ENCODE measurements at places on chromosomes 1 and 21.

DNA sequence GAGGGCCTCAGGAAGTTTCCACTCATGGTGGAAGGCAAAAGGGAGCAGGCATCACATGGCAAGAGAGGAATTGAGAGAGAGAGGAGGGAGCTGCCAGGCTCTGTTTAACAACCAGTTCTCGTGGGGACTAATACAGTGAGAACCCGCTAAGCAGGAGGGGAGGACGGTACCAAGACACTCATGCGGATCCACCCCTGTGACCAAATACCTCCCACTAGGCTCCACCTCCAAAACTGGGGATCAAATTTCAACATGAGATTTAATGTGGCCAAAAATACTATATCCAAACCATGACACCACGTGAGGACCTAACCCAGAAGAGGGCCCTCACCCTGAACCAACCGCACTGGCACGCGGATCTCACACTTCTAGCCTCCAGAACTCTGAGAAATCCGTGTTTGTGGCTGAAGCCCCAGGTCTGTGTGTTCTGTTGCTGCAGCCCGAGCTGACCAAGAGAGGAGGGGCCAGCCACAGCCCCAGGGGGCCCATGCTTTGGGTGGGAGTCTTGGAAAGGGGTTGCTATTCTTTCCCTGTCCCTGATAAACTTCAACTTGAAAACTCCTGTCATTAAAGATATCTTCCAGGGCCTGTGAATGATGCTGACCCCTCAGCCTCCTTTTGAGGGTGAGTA is 32.0 kb downstream of the TRIM67 start:
- no peak for DNase-seq

- DNase-seq = no peak
Observed at GRCh38 chr1:55285834-55286233, 70.7 kb upstream of the USP24 start.

- no peak for DNase-seq
Observed at GRCh38 chr1:21261551-21262292, 28.5 kb downstream of the ECE1 start.

- no peak for DNase-seq
Observed at GRCh38 chr1:166378805-166379204, 212.0 kb upstream of the FAM78B start.

DNA sequence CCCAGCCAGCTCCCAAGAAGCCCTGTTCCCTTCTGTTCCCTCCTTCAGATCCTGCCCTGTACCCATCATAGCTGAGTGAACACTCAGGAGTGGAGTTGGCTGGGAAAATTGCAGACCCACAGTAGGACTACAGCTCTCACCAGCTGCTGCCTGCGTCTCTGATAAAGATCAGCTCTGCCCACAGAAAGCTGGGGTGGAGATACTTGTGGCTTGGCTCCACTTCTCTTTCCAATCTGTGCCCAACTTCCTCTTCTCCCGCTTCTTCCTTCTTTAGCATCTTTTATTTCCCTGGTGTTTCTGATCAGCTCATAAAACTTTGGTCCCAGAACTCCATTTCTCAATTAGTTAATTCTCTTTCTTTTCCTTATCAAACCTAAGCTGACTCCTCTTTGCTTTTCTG is 5.5 kb upstream of the CD1A start:
- no peak for DNase-seq

DNA sequence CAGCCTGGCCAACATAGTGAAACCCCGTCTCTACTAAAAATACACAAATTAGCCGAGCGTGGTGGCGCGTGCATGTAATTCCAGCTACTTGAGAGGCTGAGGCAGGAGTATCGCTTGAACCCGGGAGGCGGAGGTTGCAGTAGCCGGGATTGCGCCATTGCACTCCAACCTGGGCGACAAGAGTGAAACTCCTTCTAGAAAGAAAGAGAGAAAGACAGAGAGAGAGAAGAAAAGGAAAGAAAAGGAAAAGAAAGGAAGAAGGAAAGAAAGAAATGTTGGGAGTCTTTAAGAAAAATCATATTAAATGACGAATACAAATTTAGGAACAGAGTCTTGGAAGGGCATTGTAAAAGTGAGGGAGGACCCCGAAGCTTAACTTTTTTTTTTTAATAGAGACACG is 1.8 kb upstream of the HNRNPR start:
- DNase-seq = no peak

DNA sequence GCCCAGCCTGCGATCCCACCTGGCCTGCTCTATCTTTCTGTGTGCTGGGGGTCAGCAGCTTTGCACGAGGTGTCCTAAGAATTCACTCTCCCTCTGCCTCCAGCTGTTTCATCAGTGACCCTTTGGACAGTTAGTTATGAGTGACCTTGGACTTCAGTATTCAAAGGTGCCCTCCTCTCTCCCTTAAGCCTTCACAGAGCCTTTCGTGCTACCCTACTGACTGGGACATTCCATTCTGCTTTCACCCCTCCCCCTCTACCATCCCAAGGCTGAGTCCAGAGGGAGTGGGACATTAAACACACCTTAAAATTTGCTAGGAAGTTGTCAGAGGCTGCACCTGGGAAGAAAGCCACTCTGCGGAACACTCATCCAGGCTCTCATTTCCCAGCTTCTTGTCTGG is 171.9 kb downstream of the CLIC6 start:
- DNase-seq = no peak

- no peak for DNase-seq
Observed at GRCh38 chr21:36048357-36048756, 12.0 kb downstream of the SETD4 start.

DNA sequence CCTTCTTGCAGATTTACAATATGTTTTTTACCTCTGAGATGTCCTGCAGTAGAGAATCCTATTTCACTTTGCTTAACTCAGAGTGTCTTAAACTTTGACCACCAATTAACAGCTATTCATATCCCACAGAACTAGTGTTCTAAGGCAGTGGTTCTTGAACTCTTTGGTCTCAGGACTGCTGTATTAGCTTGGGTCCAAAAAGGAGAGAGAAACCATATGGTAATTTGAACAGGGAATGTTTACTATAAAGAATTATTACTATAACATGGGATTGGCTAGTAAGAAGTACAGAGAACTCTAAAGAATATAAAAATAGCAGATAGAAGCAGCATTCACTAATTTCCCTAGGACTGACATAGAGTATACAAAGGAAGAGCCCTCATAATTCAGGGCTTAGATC is 31.6 kb downstream of the FAM177B start:
- no peak for DNase-seq

GRCh38 chr1:30984165-30984889 is 75.8 kb upstream of the SDC3 start:
- no peak for DNase-seq

GRCh38 chr1:224670506-224670905 is 54.4 kb downstream of the CNIH3 start:
- no peak for DNase-seq

DNA sequence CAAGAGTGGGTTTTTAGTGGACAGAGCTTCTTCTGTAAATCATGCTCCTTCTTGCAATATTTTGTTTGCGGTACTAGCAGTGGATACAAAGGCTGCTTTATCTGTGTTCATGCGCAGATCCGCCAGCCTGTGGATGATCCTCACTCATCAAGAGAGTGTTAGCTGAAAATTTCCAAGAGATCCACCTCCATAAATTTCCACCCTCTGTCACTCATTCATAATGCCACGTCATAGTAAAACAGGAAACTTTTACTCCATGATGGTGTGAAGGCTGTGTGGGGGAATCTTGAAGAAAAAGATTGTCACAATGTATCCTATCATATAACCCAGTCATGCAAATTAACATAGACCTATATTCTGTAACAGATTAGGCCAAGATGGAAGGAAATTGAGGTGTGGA is 4.4 kb upstream of the MAPKAPK2 start:
- no peak for DNase-seq

- DNase-seq = no peak
Observed at GRCh38 chr1:83960669-83961277, 38.2 kb downstream of the TTLL7 start.

- no peak for DNase-seq
Observed at GRCh38 chr1:203335503-203335902, 15.4 kb downstream of the FMOD start.

- no peak for DNase-seq
Observed at GRCh38 chr1:163999131-163999530, 559.9 kb upstream of the PBX1 start.

GRCh38 chr1:229880271-229881170 is 186.5 kb upstream of the GALNT2 start:
- DNase-seq = no peak

DNA sequence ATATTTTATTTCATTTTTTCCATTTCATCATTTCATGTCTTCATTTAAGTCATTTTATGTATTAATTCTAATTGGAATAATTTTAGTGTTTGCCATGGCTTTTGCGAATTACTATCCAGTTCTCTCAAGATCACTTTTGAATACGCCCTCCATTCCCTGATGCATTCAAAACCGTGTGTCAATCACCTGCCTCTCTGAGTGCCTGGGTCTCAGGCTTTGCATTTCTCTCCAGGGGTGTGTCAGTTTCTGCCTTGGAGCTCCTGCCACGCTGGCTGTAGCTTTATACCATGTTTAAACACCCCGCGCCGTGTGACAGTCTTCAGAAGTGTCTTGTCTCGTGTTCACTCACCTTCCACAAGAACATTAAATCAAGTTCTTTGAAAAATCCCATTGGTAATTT is 7.4 kb upstream of the DNMT3L start:
- DNase-seq = no peak

GRCh38 chr1:45892068-45892785 is 88.8 kb downstream of the MAST2 start:
- no peak for DNase-seq

DNA sequence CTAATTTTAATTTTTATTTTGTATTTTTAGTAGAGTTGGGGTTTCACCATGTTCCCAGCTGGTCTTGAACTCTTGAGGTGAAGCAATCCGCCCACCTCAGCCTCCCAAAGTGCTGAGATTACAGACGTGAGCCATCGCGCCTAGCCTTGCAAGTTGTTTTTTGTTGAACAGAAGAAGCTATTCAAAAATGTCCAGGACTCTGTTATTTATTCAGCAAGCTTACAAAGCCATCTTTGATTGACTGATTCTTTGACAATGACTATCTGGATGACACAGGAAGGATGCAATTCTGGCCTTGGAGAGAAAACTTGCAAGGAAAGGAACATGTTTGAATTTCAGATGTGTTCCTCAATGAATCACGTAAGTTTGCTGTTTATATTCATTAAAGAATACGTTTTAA is 63.5 kb downstream of the MAP3K7CL start:
- DNase-seq = no peak

GRCh38 chr1:27363766-27364695 is 2.7 kb downstream of the MAP3K6 start:
- DNase-seq = no peak

GRCh38 chr1:34867415-34867814 is 7.9 kb upstream of the SMIM12 start:
- DNase-seq = no peak

DNA sequence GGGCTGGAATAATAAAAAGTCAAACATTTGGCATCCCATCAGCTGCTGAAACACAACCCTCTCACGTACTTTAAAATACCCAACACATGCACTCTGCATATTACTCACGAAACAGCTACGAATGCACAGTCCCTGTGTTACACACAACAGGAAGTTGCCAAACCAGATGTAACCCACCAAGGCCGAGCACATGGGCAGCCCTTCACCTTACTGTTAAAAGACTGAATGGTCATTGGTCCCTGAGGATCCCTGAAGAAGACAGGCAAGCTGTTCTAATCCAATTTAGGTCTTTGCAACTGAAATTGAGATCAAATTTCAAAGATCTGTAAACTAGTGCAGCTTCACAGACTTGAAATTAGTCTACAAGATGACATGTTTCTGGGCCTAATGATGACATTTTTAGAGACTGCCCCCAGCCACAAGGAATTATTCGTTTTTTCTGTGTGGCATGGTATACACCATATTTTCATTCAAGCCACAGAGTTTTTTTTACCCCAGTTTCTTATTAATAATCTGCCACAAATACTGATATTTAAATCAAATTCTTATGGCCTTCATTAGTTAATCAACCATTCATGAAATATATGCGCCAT is 25.6 kb upstream of the IER5 start:
- DNase-seq = no peak

All from NCI-H2081 (cell line).